ENCODE measurements at places on chromosomes 7 and 10. TPM values are rescaled to one million over a fixed set of nuclear protein-coding genes. Genes with fewer than 3 reads are reported as not detected.
A peak's percentile ranks its signal among the peaks of the same experiment; 100 is the strongest.

Gene VAX1
- total RNA-seq: 1.2 TPM

Gene PDE6C
- total RNA-seq: not detected

DNA sequence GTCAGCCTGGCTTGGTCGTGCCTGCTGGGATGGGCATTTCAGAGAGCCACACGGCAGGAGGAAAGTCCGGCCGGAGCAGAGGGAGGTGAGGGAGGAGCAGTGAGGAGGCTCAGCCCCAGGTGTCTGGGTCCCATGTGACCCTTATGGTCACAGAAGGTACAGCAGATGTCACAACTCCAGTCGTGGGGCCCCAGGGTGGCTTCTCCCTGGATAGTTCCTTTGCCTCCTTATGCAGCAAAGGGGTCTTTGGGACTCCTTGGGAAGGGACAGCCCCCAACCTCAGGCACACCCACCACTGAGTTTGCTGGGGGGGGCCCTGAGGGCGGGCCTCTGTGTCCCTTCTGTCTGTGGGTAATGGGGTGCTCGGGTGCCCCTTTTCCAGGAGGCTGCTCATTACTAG is 19.6 kb upstream of the PRKAG2 start:
- DNase-seq: no peak

DNA sequence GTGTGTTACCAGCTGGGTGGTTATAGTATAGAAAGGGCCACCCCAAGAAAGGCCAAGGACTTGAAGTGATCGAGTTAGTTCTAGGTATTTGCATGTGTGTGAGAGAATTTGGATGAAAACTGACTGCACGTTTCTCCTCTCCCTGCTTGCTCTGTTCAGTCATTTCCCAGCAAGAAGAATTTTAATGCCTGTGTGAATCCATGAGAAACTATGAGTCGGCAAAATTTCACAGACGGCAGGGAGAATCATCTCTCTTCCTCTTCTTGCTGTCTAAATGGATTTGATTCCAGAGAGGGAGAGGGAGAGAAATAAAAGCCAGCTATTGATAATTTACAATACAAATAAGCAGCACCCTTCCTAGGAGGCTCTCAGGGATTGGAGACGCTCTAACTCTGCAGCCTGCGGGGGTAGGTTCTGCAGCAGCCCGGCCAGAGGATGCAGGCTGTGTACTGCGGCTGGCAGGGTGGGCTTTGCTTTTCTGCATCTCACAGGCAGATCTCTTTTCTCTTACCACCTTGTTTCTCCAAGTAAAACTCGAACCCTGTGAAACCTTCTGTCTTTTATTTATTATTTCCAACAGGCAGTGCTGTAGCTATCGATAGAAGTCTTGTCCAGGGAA is 183.6 kb downstream of the TCF7L2 start:
- no peak for DNase-seq

- no peak for DNase-seq
Measured at GRCh38 chr10:90470966-90471365, 386.9 kb downstream of the HTR7 start.

DNA sequence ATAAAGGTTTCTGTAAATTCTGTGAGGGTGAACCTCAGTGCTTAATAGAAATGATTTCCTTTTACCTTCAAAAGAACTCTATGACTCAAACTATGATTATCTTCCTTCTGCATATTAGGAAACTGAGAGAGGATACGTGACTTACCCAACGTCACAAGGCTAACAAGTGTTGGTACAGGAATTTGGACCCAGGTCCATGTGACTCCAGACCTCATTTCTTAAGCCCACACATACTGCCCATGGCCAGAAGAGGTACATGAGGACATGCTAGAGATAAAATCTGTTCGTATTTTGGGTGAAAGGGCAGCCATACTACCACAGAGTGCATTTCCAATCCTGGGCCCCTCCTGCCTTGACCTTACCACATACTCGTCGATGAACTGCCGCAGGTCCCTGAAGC is 61.5 kb upstream of the TM9SF3 start:
- DNase-seq: no peak

DNA sequence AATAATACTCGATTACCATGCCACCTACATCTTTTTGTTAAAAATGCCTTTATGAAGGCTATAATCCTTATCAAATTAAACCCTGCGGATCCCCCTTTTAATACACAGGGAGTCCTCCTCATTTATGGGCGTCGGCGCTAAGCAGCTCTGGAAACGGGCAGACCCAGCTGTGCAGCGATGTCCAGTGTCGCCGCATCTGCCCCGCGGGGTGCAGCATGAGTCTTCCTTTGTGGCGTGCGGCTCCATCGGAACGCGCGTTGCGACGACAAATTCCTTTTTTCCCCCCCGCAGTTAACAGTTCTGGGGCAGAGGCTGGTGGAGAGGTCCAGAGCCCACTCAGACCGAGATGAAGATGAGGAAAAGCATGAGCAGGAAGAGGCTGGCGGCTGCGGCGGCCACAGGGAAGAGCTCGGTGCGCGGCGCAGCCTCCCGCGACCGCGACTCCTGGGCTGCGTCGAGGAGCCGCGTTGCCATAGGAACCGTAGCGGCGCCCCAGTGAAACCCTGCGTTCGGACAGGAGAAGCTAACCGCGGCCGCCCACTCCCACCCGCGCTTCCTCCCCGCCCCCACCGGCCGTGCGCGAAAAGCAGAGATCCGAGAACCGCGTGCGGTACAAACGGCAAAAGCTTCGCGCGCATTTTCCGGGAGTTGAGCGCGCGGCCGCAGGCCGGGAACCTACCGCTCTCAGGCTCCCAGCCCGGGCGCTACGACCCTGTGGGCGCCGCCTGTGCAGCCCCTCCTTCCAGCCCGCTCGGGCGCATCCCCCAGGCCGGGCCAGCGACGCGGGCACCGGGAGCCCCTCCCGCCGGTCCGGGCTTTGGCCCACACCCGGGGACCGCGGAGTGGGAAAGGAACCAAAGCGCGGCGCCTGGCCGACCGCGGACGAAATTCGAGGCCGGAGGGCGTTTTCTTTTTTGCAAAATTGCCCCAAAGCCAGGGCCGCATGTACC is 130.6 kb downstream of the SPAG6 start:
- DNase-seq: peak; percentile 59

- no peak for DNase-seq
Measured at GRCh38 chr10:84440781-84441180, 112.4 kb downstream of the CCSER2 start.

- no peak for DNase-seq
Measured at GRCh38 chr10:117419921-117420320, 44.7 kb upstream of the PDZD8 start.
